Activated T-cell treated with anti-CD3 and anti-CD28 coated beads for 4 hours (primary cell): ENCODE measurements at places on chromosomes 16 and 17.

- no peak for DNase-seq
These were observed 349.4 kb downstream of the SLC39A11 start for GRCh38 chr17:72743037-72743467.

DNA sequence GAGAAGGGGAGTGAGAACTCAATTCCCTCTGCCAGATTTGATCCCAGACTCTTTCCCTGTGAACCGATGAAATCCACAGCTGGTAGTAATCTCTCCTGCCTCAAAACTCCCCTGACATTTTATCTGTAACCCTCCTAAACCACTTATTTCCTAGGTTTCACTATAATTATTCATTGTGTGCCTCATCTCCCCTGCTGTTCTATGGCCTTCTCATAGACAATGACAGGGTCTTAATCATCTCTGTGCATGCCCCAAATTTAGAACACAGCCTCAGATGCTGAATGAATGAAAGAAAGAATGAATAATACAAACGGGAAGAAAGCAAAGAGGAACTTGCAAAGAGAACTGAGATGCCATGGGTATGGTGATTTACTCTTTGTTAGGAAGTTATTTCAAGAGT, 451.1 kb downstream of the HS3ST3B1 start:
- no peak for DNase-seq

- DNase-seq = no peak
These were observed 415.0 kb upstream of the HSBP1 start for GRCh38 chr16:83392743-83393142.

DNA sequence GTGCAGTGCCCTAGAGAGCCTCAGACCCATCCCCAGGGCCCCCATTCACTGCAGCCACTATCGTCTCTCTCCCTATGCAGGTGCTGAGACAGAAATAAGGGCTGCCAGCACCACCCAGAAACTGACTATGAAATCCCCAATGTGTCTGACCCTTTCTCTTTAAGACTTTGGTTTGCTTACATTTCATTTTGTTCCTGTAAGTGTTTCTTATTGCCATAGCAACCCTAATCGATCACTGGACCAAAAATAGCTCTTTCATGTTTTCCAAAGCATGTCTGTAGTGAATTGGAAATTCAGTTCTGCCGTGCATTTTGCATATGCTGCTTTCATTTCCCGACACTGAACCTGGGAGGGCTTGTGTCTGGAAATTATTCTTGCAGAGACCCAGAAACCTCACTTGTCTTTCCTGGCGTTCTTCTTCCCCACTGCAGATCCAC, 148.7 kb upstream of the NOL11 start:
- DNase-seq = no peak

GRCh38 chr16:3650631-3651265, 3.7 kb upstream of the DNASE1 start:
- DNase-seq = no peak

- no peak for DNase-seq
These were observed 152.3 kb downstream of the ITFG1 start for GRCh38 chr16:47308601-47309000.

DNA sequence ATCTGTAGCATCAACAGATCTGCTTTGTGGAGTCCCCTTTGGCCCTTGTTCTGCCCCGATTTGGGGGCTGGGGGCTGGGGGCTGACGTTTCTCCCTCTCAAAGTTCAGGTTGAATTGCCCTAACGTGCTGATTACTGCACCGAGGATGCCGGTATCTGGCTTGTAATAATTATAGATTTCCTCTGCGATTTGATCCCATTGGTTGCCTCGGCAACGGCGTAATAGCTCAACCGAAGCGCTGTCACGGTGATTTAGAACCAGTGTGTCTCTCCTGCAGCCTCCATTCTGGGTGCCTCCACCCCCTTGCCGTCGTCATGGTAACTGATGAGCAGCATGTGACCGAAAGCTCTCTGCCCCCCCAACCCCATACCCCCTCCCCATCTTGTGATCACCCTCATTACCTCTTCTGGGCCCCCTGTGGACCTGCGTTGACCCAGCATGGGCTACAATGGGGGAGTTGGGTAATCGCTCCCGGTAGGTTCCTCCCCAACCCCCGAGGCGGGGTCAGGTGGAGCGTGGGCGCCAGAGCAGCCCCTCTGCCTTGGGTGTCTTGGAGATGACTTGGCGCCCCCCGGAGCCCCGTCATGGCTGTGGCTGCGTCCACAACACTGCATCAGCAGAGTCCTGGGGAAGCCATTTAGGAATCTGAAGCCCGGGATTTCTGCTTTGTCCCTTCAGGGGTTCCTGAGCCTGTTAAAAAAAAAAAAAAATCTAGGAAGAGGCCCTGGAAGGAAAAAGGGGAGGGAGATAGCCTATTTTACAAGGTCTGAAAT, 38.4 kb downstream of the ABAT start:
- no peak for DNase-seq

DNA sequence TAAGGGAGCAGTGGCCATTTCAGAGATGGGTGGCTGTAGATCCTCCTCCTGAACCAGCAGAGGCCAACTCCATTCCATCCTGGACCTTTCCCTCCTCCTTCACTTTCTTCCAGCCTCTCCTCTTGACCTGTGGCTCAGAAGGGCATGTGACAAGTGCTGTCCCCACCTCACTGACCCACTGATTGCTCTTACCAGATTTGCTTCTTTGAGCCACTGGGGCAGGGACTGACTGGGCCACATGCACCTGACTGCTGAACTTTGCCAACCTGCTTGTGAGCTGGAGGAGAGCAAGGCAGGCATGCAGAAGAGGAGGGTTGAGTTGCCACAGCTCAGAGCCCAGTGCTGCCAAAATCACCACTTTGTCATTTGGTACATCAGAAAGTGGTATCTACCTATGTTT, 68.3 kb downstream of the MSI2 start:
- no peak for DNase-seq

DNA sequence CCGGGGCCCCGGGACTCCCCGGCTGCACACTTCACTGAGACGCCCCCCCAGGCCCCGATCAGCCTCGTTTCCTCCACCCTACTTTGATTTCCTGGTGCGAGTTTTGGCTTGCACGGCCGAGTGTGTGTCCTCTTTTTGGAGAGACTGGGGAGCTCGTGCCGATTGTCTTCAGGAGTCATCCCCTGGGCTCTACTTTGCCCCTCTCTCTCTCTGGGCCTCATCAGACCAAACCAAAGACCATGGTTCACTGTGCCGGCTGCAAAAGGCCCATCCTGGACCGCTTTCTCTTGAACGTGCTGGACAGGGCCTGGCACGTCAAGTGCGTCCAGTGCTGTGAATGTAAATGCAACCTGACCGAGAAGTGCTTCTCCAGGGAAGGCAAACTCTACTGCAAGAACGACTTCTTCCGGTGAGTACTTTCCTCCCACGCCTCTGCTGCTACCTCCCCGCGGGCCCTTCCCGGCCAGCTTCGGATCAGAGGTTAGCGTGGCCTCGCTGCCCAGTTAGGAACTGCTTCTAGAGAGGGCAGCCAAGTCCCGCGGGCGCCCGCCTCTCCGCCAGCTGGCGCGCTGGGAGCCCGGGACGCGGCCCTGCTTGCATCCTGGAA, 787 bp downstream of the LHX1 start:
- no peak for DNase-seq

- no peak for DNase-seq
These were observed 57.0 kb downstream of the PITPNC1 start for GRCh38 chr17:67434061-67434525.

DNA sequence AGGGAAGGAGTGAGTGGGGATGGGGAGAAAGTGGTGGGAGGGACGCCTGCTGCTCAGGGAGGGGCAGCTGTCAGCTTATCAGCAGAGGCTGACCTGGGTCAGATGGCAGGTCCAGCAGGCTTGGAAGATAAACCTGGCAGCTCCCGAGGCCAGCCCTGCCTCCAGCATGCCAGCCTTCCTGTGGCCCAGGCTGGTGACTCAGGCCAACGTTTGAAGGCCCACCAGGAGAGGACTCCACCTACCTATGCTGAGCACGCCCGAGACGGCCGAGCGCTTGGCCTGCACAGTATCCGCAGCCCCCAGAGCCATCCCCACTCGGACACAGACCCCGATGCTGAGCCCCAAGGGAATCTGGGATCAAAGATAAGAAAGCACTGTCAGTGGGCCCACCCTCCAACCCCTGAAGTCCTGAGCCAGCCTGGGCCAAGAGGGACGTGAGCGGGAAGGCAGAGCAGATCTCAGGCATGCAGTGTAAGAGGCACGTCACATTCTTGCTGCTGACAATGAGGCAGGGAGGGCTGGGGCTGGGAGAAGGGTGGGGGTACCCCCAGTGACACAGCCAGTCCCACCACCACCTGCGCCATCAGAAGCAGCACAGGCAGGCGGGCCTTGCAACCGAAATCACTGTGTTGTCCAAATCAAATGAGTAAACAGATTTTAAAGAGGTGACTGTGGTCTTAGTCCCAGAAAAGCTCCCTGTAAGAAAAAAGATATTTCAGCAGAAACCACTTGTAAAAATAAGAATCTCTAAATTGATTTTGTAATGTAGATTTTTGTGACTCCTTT, 12.4 kb downstream of the SLC47A2 start:
- DNase-seq = no peak

GRCh38 chr16:29978081-29978480, 4.4 kb downstream of the TAOK2 start:
- no peak for DNase-seq

GRCh38 chr16:61435346-61435745, 600.9 kb downstream of the CDH8 start:
- DNase-seq = no peak

DNA sequence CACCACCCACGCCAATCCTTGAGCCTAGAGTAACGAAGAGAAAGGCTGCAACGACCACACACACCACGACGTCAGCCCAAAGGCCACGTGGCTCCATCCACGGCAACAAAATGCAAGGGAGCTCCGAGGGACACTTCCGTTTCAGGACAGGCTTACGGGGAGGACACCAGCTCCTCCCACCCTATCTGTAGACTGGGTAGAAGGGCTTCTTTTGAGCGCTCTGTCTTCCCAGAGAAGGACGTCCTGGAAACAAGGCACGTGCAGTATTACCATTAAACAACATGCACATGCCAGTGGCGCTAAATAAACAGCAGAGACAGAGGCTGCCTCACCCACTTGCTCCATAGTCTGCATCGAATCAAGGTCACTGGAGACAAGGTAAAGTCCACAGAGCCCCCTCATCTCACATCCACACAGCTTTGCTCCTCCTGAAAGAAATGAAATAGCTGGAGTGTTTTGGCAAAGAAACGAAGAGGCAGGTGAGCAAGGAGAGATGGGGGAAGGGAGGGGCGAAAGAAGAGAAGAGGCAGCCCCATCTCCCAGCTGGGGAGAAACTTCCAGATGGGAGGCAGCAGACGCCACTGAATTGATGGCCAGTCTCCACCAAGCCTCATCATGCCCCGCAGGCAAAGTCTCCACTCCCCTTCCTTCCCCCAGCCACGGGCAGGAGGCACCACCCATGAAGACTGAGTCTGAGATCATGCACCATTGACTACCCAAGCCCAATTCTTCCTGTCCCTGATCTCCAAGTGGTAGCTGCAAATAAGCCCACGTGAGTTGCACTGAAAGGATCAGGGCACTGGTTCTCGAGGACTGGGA, 24.0 kb downstream of the ZFHX3 start:
- DNase-seq = no peak

- no peak for DNase-seq
These were observed 41.1 kb downstream of the TNRC6C start for GRCh38 chr17:77999413-78000173.

DNA sequence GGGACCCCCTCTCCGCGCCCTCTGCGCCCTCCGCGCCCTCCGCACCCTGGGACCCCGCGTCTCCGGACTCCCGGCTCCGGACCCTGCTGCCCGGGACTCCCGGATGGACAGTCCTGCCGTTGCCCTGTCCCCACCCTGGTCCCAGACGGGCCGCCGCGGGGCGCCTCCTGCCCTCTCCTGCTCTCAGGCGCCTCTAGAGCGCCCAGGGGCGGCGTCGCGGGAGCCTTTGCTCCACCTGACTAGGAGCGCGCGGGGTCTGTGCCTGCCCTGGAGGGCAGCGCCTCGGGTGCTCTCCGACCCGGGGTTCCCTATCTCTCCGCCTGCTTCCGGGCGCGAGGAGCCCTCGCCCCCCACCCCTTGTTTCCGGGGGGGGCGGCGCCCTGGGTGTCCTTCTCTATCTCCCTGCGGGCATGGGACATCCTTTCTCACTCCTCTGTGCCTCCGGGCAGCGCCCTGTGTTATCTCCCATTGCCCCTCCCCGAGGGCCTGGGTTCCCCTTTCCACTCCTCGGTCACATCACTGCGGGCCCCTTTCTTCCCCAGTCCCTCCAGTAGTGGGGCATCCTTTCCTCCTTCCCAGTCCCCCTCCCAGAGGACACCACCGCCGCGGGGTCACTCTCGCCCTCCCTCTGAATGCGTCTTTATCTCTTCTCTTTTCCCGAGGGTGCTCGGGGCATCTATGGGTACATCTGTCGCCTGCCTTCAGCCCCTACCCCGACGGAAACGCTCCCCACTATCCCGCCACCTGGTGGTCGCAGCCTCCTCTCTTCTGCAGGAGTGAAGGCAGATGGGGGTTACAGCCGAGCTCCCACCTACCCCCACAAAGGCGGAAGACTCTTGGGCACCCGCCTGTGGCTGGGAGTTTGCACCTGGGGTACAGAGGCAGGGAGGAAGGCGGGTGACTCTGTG, 875 bp downstream of the PRKCB start:
- DNase-seq = no peak

- DNase-seq = no peak
These were observed 22.1 kb downstream of the TMEM94 start for GRCh38 chr17:75478508-75478907.

DNA sequence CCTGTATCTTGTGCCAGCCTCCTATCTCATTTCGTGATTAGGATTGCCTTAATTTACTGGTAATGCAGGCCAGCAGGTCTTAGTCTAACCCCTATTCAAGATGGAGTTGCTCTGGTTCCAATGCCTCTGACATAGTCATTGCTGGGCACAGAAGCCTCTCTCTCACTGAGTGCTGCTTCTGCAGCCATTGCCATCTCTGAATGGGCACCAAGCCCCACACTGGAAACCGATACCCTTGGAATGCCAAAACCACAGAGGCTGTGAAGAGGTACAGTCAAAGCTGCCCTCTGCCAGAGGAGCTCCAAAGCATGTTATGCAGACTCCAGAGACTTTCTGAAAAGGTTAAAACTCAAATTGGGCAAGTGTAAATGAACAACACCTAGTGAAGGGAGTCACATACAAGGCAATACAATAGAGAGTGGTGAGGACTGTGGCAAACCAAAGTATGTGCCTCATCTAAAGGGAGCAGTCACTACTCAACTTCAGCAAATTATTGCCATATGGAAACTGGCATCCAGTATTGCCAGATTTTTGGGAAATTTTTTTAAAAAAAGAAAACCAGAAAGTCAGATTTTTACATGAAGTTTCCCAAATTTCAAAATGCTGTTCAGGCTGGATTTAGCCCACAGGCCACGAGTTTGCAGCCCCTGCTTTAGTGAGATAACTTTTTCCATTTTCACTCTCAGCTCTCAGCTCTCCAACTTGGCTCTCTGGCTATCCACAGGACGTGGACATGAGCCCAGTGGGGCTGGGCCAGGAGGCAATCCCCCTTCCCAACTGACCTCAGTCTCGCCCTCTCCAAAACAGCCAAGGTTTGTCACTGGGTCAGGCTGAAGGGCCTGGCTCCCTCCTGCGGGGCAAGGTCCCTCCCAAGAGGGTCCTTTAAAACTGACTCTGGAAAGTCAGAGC, 2.1 kb upstream of the MMP2 start:
- no peak for DNase-seq
